Neural progenitor cell (in vitro differentiated cells): ENCODE measurements at places on chromosomes 7 and 10. TPM values are rescaled to one million over a fixed set of nuclear protein-coding genes. Genes with fewer than 3 reads are reported as not detected.

The CCAR1 gene
- total RNA-seq = 92.7 and 141 TPM in 2 replicates

The VAX1 gene
- total RNA-seq = 0.25 TPM in 1 of 2 replicates, not detected in the other

The CASP2 gene
- 21.0 and 39.8 TPM in 2 replicates for total RNA-seq

- peaks cover 31% of the 10 kb centered on the region for H3K27me3 ChIP-seq
- H3K4me3 ChIP-seq = no peak overlapping the region
- peaks cover 8% of the 10 kb centered on the region for H3K4me1 ChIP-seq
- no peak for DNase-seq
- no peaks in the 10 kb centered on the region for H3K36me3 ChIP-seq
- no peak overlapping the region for H3K27ac ChIP-seq
Observed at GRCh38 chr7:151449990-151450389, 10.0 kb upstream of the CRYGN start.

GRCh38 chr7:29888006-29888405 lies 81.7 kb downstream of the WIPF3 start:
- no peak overlapping the region for H3K4me3 ChIP-seq
- peaks cover 5% of the 10 kb centered on the region for H3K27me3 ChIP-seq
- DNase-seq = no peak
- no peaks in the 10 kb centered on the region for H3K36me3 ChIP-seq
- no peaks in the 10 kb centered on the region for H3K4me1 ChIP-seq
